ENCODE measurements at places on chromosomes 12 and 14.

GRCh38 chr14:102297436-102298170 is 7.4 kb downstream of the MOK start:
- DNase-seq, result no peak

- no peak for DNase-seq
Measured at GRCh38 chr12:116346741-116347140, 69.2 kb upstream of the MED13L start.

DNA sequence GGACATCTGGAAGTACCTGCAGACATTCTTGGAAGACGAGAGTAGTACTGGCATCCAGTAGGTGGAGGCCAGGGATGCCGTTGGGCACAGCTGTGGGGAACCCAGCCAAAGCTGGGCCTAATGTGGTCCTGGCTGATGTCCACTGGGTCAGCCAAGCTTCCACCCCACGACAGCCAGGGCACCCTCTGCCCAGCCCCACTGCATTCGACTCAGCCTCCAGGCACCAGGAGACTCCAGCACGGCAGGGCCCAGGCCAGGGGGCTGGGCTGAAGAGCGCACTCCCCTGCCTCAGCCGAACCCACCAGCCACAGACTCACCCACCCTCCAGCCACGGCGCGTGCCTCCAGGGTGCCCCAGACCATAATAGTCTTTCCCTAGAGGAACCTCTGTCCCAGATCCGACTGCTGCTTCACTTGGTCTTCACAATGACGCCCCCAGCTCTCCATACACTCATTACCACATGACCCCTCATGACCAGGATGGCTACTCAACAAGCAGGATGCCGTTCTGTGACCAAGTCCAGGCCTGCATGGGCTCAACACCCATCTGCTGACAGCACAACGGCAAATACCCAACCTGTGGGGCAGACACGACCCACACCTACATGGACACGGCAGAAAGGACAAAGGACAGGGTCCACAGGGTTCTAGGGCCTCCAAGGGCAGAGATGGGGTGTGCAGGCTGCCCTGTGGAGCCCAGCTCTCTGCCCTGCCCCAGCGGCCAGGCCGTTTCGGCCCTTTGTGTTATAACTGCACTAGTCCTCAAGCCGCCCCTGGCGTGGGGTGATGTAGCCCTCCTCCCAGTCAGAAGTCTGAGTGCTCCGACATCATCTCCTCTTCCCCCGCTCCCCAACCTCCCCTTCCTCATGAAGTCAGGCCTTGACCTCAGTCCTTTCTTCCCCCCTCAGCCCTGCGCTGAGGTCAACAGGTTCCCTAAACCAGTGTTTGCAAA is 22.8 kb downstream of the ITPK1 start:
- no peak for DNase-seq

- no peak for DNase-seq
Measured at GRCh38 chr12:118402251-118402650, 25.9 kb downstream of the SUDS3 start.

DNA sequence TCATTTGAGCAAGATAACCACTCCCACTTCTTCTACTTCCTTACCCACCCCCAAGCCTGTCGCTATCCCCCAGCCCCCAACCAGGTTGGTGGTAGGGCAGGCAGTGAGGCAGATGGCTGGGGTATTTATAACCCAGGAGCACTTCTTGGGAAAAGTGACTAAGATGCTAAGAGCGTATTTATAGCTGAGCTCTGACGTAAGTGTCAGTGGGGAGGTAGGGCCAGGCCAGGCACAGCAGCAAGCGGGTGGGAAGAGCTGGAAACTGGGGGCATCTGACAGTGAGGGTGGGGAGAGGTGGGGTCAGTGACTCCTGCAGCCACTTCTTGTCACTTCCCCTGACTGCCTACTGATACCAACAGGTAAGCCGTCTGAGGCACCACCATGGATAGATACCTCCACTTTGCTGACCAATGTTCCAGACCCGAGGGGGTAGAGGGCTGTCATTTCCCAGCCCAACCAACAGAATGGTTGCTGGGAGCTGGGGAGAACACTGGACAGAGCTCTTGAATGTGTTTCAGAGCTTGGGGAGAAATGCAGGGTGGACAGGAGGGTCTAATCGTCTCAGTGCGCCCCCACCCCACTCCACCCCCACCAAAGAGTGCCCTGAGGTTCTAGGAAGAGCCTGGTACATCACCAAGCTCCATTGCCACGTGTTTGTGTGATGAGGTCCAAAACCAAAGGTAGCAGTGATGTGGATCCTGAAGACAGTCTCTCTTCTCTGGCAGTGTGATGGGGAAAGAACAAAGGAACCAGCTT is 2.7 kb upstream of the INHBE start:
- DNase-seq, result no peak

- no peak for DNase-seq
Measured at GRCh38 chr14:22776215-22776614, 9.7 kb downstream of the OXA1L start.

DNA sequence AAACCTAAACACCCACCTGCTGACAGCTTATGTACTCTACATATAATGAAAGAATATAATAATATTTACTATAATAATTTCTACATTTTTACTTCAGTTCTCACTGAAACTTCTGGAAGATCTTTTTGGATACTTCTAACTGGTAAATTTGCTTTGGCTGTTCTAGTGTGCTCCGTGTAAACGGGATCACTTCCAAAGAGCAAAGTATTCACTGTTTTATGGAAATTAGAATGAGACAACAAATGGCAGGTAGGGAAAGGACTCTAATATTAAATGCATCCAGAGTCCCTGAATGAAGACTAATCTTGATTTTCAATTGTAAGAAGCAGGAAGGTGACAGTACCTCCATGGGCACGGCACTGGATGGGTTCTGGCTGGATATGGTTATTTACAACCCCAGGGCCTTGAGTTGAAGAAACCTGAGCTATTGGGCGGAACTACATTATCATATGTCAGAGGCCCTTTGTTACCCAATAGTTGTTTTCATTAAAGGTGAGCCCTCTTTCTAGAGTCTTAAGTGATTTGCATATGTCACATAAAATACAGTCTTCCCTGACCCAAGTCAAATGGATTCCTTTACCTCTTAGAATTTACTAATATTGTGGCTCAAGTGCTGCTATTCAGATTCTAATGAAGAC is 10.7 kb downstream of the ERP29 start:
- no peak for DNase-seq

GRCh38 chr12:89225401-89225800 is 126.9 kb downstream of the DUSP6 start:
- peak; percentile 51 for DNase-seq

DNA sequence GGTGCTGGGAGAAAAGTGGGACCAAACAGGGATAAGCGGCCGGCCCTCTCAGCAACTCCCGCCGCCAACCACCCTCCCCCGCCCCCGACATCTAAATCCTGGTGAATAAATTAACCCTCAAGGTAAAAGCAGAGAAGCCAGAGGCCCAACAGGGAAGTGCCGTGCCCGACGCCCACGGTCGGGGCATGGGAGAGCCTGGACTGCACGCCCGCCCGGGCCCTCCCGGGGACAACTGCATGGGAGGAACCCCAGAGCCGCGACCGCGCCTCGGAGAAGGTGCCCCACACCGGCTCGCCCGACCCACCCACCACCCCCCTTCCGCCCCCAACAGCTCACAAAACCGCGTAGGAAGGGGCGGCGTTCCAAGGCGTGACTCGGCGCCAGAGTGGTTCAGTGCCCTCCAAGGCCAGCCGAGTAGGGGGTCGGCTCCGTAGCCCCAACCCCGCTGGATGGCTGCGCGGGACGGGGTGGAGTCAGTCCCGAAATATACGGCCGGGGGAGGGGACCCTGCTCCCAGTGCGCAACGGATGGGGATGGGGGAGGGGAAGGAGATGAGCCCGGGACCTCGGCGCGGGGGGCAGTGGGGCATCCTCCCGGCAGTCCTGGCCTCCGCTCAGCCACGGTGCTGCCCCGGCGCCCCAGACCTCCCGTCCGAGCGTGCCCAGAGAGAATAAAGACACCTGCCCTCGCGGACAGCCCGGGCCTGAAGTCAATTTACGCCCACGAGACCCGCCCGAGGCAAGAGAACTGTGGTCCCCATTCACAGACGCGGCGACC is 732 bp downstream of the SLC25A29 start:
- DNase-seq, result peak; percentile 37

- DNase-seq, result no peak
Measured at GRCh38 chr12:132481345-132481744, 8.6 kb upstream of the FBRSL1 start.

- DNase-seq, result no peak
Measured at GRCh38 chr14:71714225-71714624, 218.0 kb upstream of the RGS6 start.

DNA sequence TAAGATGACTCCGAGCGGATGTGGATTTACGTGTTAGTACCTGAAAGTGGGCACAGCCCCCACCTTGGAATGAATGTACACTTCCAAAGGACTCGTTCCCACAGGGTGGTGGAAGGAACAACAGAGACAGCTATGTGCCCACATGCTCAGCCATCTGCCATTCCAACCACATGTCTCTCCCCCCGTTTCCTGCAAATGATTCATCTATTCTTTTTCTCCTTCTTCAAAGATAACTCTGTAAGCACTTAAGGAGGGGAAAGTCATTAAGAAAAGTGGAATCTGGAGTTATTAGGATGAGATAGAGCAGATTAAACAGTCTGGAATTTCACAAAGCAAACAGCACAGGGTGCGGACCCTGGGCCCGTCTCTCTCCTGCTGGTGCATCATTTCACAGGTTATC is 18.5 kb upstream of the DUSP6 start:
- DNase-seq, result no peak

GRCh38 chr12:22255097-22255496 is 79.4 kb downstream of the ST8SIA1 start:
- DNase-seq, result no peak

- no peak for DNase-seq
Measured at GRCh38 chr14:91149462-91149861, 35.6 kb downstream of the DGLUCY start.

DNA sequence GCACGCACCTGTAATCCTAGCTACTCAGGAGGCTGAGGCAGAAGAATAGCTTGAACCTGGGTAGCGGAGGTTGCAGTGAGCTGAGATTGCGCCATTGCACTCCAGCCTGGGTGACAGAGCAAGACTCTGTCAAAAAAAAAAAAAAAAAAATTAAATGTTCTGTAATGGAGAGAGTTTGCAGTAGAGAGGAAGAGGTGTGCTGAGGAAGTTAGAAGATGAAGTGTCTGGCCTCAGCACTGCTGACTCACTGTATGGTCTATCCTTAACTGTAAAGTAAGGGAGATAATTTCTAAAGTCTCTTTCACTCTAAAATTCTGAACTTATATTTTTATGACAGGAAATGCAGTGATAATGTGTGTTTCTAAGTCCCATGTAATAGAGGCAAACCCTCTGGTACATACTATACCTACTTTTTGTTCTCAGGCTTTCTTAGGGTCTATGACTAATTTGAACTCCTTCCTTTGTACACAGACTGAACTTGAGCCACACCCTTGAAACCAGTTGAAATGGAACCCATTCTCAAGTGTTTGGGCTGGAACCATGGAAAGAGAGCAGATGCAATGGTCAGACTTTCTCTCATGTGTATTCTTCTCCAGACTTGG is 278.1 kb upstream of the FAR2 start:
- DNase-seq, result no peak

- no peak for DNase-seq
Measured at GRCh38 chr14:104548802-104549535, 30.6 kb upstream of the C14orf180 start.

DNA sequence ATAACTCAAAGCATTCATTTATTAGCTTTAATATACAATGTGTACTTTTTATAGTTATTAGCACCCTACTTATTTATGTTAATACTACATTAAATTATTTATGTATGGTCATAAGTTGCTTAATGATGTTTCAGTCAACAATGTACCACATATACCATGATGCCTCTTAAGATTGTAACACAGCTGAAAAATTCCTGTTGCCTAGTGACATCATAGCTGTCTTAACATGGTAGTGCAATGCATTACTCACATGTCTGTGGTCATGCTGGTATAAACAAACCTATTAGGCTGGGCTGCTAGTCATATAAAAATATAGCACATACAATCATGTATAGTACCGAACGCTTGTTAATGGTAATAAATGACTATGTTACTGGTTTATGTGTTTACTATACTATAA is 120.4 kb downstream of the ANO6 start:
- DNase-seq, result no peak

DNA sequence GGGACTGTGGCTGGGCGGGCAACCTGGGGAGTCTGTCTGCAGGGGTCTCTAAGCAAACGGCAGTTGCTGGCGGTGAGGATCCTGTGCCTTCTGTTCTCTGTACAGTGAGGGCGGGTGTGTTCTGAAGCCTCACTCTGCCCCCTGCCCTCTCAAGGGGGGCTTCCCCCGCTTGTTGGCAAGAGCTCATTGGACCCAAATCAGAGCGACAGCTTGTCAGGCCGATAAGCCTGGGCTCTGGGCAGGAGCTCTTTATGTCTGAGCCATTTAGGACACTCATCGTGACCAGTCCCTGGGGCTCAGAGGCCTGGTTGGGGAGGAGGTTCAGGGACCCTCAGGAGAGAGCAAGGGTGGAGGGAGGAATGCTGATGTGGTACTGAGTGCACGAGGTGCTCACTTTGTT is 136.0 kb downstream of the TSPAN9 start:
- DNase-seq, result no peak

- no peak for DNase-seq
Measured at GRCh38 chr14:90336985-90337384, 5.2 kb upstream of the NRDE2 start.

GRCh38 chr12:44889926-44890325 is 13.8 kb upstream of the NELL2 start:
- DNase-seq, result no peak

GRCh38 chr14:54785136-54785777 is 117.4 kb downstream of the GCH1 start:
- no peak for DNase-seq

GRCh38 chr12:82647853-82648252 is 38.9 kb upstream of the TMTC2 start:
- DNase-seq, result no peak

- DNase-seq, result no peak
Measured at GRCh38 chr12:21509768-21510167, 8.2 kb downstream of the GOLT1B start.

- DNase-seq, result no peak
Measured at GRCh38 chr12:124605150-124605882, 37.9 kb upstream of the NCOR2 start.

All from stimulated activated CD4-positive, alpha-beta T cell treated with anti-CD3 and anti-CD28 coated beads, Interleukin-1b, Interleukin-23, amount 100 ng/mL, for 4 hours (primary cell).